ENCODE measurements at places on chromosomes 2 and 18.

DNA sequence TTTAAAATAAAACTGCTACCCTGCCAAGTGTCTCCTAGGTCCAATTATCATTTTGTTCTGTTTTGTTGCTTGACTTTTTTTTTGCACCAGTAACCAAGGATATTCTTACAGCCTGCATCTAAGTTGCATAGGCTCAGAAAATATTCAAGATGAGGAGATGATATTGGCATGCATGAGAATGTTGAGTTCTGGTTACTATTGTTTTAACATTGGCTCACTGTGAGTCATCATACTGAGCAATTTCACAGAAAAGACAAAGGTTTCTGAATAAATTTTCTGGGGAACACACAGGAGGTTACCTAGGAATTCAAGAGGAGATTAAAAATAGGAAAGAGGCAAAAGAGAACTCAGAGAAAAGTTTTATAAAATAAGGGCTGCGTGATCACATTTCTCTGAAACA is 84.8 kb upstream of the POU3F3 start:
- no peak for DNase-seq

DNA sequence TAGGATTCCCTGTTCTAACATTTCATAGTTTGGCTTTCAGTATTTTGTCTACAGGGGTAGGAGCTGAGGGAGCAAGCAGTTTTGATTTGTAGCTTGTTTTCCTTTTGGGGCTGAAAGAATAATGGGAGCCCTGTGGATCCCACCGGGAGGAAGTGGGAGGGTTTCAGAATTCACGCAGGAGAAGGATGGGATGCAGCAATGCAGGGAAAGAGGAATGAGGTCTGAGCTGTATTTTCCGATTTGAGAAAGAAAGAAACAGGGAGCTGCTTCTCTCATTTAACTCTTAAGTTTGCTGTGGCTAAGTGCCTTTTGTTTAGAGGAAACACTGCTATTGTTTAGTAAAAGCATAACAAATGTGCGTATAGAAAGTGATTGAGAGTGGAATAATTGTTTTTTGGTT is 141.0 kb downstream of the ADCYAP1 start:
- DNase-seq: no peak

GRCh38 chr2:239473211-239473805 is 72.5 kb upstream of the HDAC4 start:
- DNase-seq: no peak

GRCh38 chr2:109214651-109215371 is 85.8 kb downstream of the SH3RF3 start:
- no peak for DNase-seq

DNA sequence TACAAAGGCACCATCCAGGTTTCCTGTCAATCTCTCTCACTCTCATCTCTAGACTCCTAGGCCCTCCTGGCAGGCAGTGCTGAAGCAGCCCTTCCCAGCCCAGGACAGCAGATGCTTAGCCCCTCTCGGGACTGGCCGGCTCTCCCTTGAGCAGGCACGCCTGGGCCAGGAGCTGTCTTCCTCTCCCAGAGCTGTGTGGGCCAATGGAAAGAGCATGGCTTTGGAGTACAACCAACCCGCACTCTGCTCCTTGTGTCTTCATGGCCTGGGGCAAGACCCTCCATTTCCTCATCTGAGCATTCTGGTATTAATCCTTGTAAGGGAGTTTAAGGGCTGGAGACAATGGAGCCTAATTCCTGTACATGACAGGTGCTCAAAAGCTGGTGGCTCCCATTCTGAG is 97.2 kb downstream of the CAPN13 start:
- DNase-seq: no peak

GRCh38 chr2:199055336-199055735 is 402.4 kb downstream of the SATB2 start:
- DNase-seq: no peak

- DNase-seq: no peak
Observed at GRCh38 chr2:3290655-3291054, 87.0 kb downstream of the EIPR1 start.

DNA sequence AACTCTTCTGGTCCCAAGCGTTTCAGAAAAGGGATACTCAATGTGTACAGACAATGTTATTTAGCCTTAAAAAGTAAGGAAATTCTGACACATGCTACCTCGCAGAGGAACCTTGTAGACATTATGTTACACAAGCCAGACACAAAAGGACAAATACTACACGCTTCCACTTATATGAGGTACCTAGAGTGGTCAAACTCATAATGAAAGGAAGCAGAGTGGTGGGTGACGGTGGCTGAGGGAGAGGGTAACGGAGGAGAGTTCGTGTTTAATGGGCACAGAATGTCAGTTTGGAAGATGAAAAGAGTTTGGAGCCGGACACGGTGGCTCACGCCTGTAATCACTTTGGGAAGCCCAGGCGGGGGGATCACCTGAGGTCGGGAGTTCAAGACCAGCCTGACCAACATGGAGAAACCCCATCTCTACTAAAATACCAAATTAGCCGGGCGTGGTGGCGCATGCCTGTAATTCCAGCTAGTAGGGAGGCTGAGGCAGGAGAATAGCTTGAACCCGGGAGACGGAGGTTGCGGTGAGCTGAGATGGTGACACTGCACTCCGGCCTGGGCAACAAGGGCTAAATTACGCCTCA is 1.4 kb downstream of the MCM6 start:
- DNase-seq: no peak

- peak; percentile 26 for DNase-seq
Observed at GRCh38 chr2:118856978-118857676, 9.7 kb upstream of the EN1 start.

DNA sequence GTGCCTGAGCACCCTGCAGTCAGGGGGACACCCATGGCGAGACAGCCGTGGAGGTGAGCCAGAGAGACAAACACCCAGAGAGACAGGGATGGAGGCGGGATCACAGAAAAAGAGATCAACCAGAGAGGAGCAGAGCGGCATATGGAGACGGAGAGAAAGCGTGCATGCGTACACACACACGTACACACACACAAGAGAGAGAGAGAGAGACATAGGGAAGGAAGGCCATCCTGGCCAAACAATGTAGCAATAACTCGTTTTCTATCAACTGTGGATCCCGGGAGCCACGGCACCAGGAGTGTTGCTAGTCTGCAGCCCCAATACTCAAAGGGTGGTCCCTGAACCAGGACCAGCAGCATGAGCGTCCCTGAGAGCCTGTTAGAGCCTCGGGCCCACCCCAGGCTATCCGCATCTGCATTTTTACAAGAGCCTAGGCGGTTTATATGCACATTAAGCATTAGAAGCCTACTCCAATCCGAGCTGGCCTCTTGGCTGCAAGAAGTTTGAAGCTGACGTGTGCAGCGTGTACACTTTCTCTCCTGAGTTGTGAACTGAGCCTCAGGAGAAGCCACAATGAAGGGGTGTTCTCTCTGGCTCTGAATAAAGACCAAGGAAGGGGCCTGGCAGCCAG is 50.1 kb upstream of the MYCN start:
- no peak for DNase-seq

GRCh38 chr18:76827205-76828200 is 5.1 kb downstream of the ZNF236 start:
- no peak for DNase-seq

GRCh38 chr2:7454592-7454991 is 537.4 kb downstream of the RNF144A start:
- DNase-seq: no peak

- DNase-seq: no peak
Observed at GRCh38 chr18:24986666-24987302, 365.2 kb downstream of the ZNF521 start.

DNA sequence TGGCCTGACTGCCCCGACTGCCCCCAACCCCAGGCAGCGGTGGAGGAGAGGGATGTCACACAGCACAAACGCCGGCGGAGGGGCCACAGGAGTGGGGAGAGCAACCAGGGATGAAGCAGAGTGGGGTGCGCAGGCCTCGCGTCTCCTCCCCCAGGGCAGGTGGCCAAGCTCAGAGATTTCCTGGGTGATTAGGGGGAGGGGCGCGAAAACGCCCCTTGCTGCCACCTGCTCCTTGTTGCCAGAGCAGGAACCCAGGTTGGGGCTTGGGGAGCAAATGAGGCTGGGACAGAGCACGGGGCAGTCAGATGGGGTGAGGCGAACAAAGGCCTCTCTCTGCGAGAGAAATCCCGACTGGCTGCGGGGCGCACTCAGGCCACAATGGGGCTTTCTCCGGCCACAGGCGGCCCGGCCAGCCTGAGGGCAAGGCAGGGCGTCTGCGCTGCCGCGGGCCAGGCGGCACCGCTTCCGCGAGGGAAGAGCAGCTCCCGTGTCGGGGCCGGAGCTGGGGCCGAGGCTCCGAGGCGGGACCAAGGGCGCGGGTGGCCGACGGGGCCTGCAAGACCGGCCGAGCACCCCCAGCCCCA is 11.5 kb downstream of the TEX44 start:
- no peak for DNase-seq
